B cell (primary cell): ENCODE measurements at places on chromosomes 1 and 21. TPM values are rescaled to one million over a fixed set of nuclear protein-coding genes. Genes with fewer than 3 reads are reported as not detected.

DNA sequence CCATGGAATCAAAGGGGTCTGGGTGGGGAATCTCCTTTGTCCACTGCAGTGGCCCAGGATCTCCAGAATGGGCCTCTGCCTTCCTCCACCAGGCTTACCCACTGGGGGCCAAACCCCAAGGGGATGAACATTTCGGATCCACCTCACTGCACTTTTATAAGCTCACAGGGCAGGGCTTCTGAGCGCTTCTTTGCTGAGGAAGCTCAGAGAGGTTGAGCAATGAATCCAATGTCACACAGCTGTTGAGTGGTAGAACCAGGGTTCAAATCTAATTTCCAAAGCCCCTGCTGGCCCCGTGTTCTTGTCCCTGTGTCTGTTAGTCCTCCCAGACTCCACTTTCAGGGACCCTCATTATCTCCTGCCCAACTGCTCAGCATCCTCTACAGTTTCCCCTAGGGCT is 250.8 kb downstream of the GRIK3 start:
- no peak for DNase-seq

GRCh38 chr1:163406772-163407171 is 85.0 kb downstream of the NUF2 start:
- DNase-seq, result no peak

GRCh38 chr1:224425279-224425884 is 9.2 kb downstream of the WDR26 start:
- no peak for DNase-seq

DNA sequence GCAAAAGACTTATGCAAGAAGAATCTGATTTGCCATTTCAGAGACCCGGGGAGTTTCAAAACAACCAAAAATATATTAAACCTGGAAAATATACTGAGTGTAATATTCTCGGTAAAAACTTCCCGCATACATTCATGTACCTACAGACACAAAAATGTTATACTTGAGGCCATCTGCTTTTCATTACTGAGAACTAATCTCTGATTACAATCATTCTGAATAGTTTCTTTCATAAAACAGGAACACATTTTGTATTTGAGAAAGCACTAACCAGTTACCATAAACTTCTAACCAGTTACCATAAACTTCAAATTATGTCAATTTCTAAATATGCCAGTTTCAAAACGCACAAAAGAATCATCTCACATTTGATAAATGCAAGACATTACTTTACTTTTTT is 7.8 kb downstream of the ZNHIT6 start:
- no peak for DNase-seq

DNA sequence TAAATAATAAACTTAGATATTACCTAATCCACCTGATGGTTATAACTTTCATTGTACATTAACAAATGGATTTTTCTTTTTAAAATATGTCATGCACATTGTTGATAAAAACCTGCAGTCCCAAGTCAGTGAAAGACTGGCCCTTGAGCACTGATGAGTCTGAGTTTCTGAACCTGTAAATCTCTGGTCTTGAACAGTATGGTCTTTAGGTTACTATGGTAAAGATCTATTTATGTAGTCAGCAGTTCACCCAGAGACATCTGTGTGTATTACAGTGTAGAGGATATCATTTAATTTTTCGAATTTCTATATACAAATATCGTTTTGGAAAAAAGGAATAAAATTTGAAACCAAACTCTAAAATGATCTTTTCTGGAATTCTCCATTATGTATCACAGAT is 30.4 kb upstream of the SCYL3 start:
- no peak for DNase-seq

DNA sequence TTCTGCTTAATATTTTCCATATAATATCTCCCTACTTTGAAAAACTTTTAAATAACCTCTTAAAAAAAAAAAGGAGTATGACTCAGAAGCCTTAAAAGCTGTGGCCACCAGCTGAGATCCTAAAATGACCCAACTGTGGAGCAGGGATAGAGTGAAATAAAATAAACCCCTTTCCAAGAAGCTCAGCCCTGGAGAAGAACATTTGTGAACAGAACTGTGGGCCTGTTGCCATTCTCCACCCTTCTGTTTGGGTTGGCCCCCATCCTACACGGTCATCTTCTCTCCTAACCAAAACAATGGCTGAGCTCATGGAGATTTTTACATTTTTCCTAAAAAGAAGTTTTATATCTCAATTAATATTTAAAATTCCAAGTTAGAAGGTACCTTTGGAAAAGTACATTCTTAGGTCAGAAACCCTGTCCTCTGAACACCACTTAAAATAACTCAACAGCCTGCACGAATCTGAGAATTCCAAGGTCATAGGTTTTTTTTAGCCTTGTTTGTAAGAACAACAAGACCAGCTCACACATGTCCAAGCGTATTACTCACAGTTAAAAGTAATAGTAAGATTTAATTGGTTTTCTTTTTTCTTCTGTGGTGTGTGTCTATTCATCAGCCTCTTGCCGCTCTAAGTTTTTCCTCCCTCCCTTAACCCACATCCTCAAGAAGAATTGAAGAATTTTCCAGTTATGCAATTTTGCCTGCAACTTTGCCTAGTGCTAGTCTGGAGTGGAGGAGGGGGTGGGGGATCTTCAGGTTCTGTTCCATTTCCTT is 107.7 kb upstream of the ERRFI1 start:
- no peak for DNase-seq

GRCh38 chr1:206954459-206955342 is 8.4 kb upstream of the PIGR start:
- no peak for DNase-seq

DNA sequence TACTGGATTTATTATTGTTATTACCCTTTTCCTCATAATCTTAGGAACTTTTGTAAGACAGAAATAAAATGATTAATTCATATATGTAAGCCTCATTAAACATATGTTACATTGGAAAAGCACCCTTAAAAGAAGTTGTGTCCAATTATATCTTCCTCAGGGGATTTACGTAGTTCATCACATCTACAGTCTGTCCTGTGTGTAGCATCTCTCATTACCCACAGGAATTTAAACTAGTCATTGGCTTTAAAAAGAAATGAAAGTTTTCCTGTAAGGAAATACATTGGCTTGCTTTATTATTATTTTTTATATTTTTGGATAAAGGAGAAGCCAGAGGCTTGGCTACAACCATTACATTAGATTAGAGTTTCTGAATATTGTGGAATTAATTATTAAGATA is 56.1 kb downstream of the SWT1 start:
- no peak for DNase-seq

DNA sequence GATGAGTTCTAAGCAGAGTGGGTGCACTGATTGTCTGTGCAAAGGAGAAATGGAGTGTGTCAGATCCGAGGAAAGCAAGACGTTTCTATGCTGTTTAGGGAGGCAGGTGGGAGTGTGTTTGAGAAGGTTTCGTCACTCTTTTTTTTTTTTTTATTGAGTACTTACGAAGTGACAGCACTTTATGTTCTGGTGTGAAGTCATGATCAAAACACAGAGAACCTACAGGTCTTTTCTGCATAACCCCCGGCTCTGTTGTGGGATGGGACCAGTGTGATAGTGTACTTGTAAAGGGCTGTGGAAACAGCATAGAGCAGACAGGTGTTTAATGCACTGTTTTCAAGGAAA is 26.7 kb downstream of the MIA3 start:
- no peak for DNase-seq

DNA sequence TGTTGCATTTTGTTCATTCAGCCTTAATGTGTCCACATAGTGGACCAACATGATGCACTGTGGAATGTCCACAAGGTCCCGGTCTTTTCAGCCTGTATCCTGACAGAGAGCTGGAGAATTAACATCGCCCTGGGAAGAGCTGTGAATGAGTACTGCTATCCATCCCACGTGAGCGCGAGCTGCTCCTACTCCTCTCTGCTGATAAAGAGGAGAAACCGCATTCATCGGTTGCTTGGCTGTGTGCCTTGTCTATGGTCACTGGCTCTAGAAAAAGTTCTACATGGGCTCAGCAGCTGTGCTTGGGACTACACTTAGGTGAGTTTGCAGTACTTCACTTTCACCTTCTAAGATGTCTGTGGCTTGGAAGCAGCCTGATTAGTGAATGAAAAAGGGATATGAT is 31.1 kb upstream of the IGSF5 start:
- no peak for DNase-seq

GRCh38 chr1:33273406-33273805 is 17.1 kb downstream of the ZNF362 start:
- DNase-seq, result no peak

GRCh38 chr1:8395433-8395866 is 77.5 kb downstream of the SLC45A1 start:
- peak; percentile 84 for DNase-seq

GRCh38 chr1:231885209-231885854 is 258.7 kb downstream of the DISC1 start:
- DNase-seq, result no peak

DNA sequence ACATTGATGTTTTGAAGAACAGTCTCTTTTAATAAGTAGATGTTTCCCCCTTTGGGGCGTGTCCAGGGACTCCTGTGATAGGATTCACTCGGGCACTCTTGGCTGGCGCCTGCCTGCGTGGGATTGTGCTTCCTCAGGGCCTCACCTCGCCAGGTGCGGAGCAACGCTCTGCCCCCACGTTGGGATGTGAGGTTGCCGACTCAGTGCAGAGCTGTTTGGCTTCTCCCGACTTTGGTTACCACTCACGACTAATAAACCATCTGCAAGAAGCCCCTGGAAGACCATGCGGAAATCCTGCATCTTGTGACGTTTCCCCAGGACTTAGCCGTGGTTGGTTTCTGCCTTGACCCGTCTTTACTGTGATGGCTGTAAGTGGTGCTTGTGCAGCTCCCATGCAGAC is 106.4 kb downstream of the PCBP3 start:
- DNase-seq, result no peak

- DNase-seq, result no peak
Measured at GRCh38 chr1:221192055-221192454, 312.8 kb downstream of the HLX start.

DNA sequence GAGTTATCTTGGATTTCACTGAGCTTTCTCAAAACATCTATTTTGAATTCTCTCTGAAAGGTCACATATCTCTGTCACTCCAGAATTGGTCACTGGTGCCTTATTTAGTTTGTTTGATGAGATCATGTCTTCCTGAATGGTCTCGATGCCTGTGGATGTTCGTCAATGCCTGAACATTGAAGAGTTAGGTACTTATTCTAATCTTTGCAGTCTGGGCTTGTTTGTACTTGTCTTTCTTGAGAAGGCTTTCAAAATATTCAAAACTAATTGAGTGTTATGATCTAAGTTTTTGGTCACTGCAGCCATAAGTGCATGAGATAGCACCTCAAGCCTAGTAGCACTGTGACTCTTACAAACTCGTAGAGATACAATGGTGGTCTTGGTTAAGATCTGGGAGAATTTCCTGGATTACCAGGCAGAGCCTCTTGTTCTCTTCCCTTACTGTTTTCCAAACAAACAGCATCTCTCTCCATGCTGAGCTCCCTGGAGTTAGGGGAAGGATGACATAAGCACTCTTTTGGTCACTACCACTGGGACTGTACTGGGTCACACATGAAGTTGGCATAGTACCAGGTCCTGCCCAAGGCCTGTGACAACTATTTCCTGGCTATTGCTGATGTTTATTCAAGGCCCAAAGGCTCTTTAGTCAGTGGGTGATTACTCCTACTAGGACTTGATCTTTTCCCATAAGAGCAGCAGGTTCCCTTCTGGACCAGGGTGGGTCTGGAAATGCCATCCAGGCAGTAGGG is 25.6 kb downstream of the SLC22A15 start:
- DNase-seq, result no peak

- no peak for DNase-seq
Measured at GRCh38 chr1:92756537-92756936, 28.4 kb downstream of the EVI5 start.

DNA sequence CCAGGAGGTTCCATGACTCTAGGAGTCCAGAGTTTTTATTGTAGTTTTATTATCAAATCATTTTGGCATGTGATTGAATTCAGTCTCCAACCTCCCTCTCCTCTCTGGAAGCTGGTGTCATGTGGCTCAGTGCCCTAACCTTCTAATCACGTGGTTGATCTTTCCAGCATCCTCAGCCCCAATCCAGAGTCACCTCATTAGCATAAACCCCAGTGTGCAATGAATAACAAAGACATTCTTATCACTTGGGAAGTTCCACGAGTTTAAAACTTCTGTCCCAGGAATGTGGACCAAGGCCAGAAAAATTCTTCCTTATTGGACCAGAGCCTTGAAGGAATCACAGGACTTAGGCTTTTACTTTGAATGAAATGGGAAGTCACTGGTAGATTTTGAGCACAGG is 52.2 kb downstream of the KIRREL1 start:
- no peak for DNase-seq

DNA sequence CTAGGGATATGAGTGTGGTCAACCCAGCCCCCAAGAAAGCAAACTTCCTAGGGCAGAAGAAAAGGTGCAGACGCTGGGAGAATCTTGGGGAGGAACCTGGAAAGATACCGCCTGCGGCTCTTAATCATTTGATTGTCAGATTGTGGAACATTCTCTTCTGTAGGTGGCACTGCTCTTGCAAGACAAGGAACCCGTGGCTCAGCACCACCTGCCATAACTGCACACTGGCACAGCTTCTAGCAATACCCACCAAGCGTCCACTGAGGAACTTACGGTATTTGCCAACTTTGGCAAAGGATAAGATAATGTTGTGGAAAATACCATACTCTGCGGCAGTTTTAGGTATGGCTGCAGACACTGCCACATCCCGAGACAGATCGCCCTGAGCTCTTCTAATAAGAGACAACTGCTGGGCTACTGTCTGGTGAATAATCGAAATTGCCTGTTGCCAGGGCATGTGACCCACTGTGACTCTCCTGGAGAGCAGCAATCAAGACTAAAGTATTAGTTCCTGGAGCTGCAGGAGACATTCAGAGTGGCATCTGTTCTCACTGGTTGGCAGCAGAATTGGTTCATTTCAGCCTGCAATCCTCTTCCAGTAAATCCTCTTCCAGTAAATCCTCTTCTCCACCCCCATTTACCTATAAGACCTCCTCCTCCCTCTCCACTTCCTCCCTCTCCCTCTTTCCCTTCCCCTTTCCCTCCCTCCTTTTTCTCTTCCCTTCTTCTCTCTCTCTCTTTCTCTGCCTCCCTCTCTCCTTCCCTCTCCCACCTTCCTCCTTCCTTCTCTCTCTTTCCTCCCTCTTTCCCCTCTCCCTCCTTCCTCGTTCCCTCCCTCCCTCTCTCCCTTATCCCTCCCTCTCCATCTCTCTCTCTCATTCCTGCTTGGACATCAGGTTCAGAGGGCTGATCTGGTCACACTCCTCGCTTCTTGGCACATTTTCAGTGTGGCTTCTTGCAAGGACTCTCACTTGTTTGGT is 49.7 kb upstream of the B3GALT5 start:
- no peak for DNase-seq

Gene AKR7A2
- polyA plus RNA-seq, result 11.3 and 23.7 TPM in 2 replicates

Gene CYP4Z1
- polyA plus RNA-seq, result not detected in 2 replicates

Gene SLC26A9
- not detected in 2 replicates for polyA plus RNA-seq

Gene SLC50A1
- polyA plus RNA-seq, result 86.8 and 109 TPM in 2 replicates

Gene FOXO6
- 0.06 and 0.50 TPM in 2 replicates for polyA plus RNA-seq

Gene CHIT1
- polyA plus RNA-seq, result 2.0 and 4.8 TPM in 2 replicates

Gene SLC1A7
- 0.04 and 0.10 TPM in 2 replicates for polyA plus RNA-seq

Gene KISS1
- not detected in 2 replicates for polyA plus RNA-seq

Gene CYP4X1
- not detected in 2 replicates for polyA plus RNA-seq

Gene WNT3A
- polyA plus RNA-seq, result 0.03 TPM in 1 of 2 replicates, not detected in the other

Gene JAM2
- 1.5 and 17.3 TPM in 2 replicates for polyA plus RNA-seq

Gene CA6
- 0.36 TPM in 1 of 2 replicates, not detected in the other for polyA plus RNA-seq

Gene TEDDM1
- not detected in 2 replicates for polyA plus RNA-seq

Gene HS2ST1
- polyA plus RNA-seq, result 3.0 and 4.6 TPM in 2 replicates
